ENCODE measurements at places on chromosomes 16 and 17.

GRCh38 chr16:27217256-27217655 lies 13.9 kb downstream of the KDM8 start:
- no peak for DNase-seq

DNA sequence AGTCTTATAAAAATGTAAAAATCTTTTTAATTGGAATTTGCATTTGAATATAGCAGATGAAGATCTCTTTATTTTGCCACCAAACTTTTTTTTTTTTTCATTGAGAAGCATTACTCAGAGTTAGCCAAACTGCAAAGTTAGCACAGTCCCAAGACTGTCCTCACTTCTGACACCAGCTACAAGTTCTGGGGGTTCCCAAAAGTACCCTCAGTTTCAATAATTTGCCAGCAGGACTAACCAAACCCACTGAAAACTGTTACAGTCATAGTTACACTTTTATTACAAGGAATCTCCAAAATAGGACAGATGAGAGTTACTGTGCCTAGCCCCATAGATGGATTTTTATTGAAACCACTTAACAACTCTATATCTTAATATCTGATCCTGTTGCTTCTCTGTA lies 144.1 kb downstream of the CHD9 start:
- no peak for DNase-seq

- DNase-seq: peak; percentile 73
Measured at GRCh38 chr16:70738083-70738977, 52.5 kb upstream of the MTSS2 start.

DNA sequence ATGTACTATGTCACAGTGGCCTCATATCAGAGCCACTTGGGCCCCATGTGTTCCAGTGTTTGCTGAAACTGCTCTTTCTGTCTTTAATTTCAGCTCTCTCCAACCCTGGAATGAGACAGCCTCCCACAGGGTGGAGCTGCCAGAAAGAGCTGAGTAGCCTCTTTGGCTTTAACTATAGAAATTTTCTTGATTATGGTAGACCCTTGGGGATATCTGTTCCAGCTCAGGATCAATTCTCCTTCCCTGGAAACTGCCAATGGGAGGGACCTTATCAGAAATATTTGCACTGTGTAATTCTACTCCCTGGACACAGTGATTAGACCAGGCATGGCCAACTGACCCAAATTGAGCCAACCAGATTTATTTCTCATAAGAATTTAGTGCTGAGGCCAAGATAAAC lies 39.0 kb upstream of the KDM8 start:
- DNase-seq: no peak

- no peak for DNase-seq
Measured at GRCh38 chr17:40122136-40122998, 596 bp downstream of the MSL1 start.

DNA sequence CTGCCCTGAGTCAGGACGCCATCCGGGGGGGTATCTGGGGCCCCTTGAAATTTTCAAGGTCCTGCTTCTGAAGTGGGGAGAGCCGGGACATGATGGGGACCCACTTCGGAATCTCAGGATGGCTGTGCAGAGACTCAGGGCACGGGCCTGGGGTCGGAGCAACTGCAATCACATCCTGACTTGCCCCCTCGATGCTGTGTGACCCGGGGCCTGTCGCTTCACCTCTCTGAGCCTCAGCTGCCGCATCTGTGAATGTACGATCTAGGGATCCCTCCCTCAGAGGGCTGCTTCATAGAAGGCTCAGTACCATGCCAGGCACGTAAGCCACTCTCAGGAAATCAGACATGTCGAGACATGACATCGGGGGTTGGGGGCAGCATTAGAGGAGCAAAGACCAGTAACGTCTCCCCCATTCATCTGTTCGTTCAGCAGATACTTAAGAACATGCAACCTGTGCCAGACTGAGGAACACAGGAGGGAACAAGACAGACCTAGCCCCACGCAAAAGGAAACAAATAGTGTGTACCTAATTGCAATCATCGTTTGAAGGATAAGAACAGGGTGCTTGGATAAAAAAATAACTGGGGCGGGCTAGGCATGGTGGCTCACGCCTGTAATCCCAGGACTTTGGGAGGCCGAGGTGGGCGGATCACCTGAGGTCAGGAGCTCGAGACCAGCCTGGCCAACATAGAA lies 229.6 kb downstream of the PARN start:
- no peak for DNase-seq

- peak; percentile 43 for DNase-seq
Measured at GRCh38 chr16:55661941-55662643, 6.3 kb downstream of the SLC6A2 start.

DNA sequence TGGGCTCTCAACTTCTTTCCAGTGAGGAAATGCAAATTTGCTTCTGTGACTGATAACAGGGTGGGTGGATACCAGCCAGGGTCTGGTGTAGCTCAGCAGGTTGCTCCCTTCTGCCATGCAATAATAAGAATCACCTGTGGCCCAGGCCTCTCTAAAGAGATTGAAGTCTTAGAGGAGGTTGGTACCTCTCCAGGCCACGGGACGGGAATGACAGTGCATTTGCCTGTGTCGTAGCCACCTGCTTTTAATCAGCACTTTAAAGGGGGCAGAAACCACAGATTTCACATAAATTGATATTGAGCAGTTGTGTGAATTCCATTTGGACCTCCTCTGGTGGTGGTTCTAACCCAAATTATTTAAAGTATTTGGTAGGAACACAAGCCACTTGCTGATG lies 246.9 kb downstream of the PRKCA start:
- DNase-seq: no peak

- no peak for DNase-seq
Measured at GRCh38 chr16:2033057-2033908, 6.6 kb downstream of the NHERF2 start.

- no peak for DNase-seq
Measured at GRCh38 chr16:1494711-1495110, 1.6 kb downstream of the TELO2 start.

GRCh38 chr17:49830605-49831004 lies 17.3 kb downstream of the TAC4 start:
- DNase-seq: no peak

GRCh38 chr17:5942687-5943086 lies 127.5 kb upstream of the WSCD1 start:
- no peak for DNase-seq

DNA sequence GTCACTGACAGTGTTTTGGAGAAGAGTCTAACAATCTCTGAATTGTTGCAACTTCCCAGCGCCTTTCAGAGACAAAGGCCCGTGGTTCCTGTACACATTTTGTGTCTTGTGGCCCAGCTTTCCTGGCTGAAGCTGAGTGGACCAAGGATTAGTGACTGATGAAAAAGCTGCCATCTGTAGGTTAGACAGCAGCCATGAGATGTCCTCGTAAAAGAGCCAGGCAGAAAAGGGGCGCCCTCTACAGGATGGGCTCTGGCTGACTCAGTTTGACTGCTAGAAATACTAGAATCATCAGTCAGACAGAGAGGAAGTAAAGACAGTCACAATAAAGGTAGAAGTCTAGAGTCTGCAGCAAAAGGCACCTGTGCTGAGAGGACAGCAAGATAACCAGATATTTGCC lies 26.5 kb upstream of the NF1 start:
- DNase-seq: no peak

- DNase-seq: no peak
Measured at GRCh38 chr17:76519048-76519966, 18.1 kb upstream of the RHBDF2 start.

DNA sequence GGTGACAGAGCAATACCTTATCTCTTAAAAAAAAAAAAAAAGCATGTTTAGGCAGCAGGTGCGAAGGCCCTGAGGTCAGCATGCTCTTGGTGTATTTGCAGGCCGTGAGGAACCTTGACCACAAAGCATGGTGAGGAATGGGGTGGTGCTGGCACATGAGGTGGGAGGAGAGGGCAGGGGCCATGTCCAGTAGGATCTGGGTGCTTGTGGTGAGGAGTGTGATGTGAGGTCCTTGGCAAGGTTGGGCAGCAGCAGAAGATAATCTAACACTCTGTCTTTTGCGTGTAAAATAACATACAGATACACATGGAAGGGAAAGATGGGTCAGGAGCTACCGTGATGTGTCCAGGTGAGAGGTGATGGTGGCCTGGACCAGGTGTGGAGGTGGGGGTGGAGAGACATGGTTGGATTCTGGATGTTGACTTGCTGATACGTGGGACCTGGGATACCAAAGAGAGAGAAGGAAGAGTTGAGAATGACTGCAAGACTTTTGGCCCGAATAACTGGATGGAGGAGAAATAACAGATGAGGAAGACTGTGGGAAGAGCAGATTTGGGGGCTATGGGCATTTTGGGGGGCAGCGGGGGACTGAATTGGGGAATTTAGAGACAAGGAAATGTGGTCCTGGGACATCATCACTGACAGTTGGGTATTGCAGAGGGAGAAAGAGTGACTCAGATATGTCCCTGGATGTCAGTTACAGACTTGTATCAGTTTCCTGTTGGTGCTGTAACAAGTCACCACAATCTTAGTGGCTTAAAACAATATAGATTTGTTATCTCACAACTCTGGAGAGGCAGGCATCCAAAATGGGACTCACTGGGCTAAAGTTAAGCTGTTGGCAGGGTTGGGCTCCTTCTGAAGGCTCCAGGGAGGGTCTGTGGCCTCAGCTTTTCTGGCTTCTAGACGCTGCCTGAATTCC lies 274.9 kb downstream of the HAPSTR1 start:
- no peak for DNase-seq

DNA sequence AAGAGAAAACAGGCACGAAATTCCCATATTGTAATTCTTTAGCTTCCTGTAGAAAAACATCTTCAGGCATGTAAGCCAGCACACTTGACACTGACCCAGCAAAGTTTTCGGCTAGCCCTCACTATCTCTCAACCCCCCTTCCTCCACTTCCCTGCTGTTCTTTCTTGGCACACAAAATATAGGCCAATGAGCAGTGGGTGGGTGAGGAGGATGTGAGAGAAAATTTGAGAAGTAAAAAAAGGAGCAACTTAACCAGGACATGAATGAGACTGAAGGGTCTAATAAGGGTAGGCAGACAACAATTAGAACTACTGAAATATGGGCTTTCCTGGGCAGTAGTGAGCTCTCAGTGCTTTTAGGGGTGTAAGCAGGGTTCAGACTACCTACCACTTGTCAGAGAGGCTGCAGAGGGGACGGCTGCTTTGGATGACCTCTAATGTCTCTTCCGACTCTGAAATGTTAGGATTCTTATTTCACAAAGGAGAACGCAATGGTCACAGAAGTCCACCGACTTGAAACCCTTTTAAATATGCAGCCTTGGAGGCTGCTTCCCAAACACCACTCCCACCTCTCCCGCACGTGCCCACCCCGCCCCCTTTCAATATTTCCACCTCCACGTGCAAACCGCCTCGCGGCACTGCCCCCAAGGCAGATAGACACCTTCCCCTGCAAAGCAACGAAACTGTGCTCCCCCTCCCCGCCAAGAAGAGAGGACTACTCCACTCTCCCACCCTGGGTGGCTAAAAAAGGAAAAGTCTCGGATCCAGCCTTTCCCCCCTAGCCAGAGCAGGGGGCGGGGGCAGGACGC lies 889 bp downstream of the MBTD1 start:
- peak; percentile 20 for DNase-seq

GRCh38 chr17:33689725-33690124 lies 396.6 kb upstream of the ASIC2 start:
- no peak for DNase-seq

DNA sequence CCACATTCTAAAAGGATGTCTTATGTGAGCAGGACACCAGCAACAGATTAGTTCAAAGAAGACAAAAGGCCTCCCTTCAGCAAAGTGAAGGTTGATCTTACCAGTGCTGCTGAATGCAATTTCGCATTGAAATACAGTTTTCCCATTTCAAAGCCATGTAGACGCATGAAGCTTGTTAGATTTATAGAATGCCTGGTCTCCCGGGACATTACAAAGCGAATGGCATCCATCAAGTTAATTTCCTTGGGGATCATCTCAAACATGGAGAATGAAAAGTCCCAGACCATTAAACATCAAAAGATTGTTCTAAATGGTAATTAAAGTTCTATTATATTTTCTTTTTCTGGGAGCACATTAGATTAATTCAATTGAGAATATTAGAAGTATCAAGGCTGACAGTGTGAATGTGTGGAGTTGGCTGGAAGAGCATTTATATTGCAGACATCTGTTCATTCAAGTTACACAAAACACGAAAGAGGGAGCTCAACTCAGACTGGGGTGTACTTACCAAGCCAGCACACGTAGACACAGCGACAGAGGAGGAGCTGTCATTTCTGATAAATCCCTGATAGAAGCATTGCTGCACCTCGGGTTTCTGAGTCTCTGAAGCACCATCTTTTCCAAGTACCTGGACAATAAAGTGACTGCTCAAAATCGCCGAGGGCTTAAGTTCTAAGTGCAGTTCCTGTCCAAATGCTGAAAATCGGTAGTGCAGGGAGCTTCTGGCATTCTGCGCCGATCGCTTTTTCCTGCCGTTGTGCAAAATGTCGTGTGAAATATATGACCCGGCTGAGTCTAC lies 3.8 kb downstream of the ADAMTS18 start:
- no peak for DNase-seq
